ENCODE measurements at places on chromosomes 16 and 17.
A peak's percentile ranks its signal among the peaks of the same experiment; 100 is the strongest.

GRCh38 chr16:20673882-20674683 is 23.4 kb downstream of the ACSM1 start:
- DNase-seq = no peak

DNA sequence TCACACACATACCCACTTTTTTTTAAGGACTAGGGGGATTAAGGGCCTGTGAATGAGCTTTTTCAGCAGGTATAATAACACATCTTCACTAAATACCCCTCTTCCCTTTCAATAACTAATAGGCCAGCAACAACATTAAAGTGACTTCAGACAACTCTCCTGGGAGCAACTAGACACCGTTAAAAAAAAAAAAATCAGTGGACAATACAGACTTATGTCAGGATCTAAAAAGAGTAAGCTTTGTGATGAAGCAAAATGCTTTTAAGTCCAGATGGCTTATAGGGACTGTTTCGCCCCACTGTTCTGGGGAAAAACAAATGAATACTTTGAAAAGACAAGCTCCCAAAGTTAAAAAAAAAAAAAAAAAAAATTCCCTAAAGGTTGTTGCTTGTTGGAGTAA is 29.0 kb downstream of the SPAG9 start:
- DNase-seq = no peak

- no peak for DNase-seq
These were observed 249.7 kb upstream of the C16orf82 start for GRCh38 chr16:26816885-26817571.

- no peak for DNase-seq
These were observed 265.9 kb downstream of the WWOX start for GRCh38 chr16:78365366-78365765.

DNA sequence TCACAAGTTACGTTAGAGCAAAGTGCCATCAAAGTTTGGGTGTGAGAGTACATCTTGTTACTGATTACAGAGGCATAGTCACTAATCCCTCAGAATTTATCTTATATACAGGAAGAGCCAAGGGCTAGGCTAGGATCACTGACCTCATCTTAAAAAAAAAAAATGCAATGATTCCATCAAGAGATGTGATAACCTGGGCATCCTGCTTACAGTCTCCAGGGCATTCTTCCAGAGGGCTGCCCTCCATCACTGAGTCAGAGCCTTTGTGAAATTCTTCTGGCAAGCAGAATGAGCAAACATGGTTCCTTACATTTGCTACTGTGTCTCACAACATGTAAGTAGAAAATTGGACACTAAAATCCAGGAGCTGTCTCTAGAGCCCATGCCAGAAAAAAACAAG is 410.6 kb downstream of the ZFHX3 start:
- no peak for DNase-seq

DNA sequence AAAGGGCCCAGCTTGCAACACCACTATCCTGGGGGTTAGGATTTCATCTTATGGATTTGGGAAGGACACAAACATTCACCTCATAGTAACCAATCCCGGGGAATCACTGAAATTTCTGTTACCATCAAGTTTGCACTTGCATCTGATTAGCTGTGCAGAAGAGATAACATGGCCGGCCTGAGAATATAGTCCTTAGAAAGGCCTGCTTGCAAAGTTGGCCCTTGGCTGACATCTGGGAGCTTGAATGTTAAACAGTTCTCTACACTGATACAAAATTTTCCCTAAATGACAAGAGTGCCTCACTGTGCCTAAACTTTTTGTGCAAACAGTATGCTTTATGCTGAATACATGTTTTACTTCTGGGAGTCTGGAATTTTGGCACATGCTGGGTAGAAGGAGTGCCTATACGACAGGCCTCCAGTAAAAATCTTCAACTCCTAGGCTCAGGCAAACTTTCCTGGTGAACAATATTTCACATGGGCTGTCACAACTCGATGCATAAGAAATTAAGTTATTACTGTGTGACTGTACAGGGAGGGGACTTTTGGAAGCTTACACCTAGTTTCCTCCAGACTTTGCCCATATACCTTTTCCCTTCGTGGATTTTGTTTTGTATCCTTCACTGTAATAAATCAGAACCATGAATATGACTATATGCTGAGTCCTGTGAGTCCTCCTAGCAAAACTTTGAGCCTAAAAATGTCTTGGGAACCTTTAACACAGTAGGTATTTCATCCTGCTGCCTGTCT is 31.3 kb downstream of the TBC1D3B start:
- DNase-seq = no peak

- no peak for DNase-seq
These were observed 4.8 kb downstream of the GAA start for GRCh38 chr17:80106176-80106575.

GRCh38 chr17:69460963-69461922 is 46.7 kb downstream of the MAP2K6 start:
- DNase-seq = no peak

GRCh38 chr16:46757339-46758050 is 9.4 kb upstream of the MYLK3 start:
- DNase-seq = no peak

GRCh38 chr16:8611886-8612600 is 9.5 kb upstream of the METTL22 start:
- no peak for DNase-seq

- no peak for DNase-seq
These were observed 7.4 kb downstream of the ZDHHC7 start for GRCh38 chr16:85003725-85004586.

DNA sequence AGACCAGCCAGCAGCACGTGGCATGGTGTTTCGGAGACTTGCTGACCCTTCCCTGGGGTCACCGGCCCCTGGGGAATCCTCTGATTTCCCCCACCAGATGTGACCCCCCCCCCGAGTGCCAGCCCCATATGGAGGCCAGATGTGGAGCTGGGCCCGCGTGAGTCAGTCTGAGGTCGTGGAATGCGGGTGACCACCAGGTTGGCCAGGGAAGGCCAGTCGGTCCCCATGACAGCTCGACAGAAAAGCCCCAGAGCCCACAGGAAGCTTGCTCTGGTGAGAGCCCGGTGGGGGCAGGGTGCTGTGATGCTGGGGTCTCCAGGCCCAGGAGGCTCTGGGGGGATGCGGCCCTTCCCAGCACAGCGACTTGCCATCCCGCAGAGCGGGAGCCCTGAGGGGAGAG is 209.0 kb downstream of the NTN1 start:
- DNase-seq = no peak

DNA sequence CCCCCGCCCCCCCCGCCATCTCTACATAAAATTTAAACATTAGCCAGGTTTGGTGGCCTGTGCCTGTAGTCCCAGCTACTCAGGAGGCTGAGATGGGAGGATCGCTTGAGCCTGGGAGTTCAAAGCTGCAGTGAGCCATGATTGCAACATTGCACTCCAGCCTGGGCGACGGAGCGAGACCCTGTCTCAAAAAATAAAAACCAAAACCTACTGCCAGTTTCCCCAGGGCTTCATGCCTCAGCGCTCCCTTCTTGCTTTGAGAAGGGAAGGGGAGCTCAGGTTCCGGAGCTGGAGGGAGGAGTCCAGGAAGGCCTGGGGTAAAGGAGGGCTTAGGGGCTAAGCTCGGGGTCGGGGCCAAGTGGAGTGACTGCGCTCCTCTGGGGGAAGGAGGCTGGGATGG is 20.5 kb downstream of the PLCD3 start:
- DNase-seq = no peak

DNA sequence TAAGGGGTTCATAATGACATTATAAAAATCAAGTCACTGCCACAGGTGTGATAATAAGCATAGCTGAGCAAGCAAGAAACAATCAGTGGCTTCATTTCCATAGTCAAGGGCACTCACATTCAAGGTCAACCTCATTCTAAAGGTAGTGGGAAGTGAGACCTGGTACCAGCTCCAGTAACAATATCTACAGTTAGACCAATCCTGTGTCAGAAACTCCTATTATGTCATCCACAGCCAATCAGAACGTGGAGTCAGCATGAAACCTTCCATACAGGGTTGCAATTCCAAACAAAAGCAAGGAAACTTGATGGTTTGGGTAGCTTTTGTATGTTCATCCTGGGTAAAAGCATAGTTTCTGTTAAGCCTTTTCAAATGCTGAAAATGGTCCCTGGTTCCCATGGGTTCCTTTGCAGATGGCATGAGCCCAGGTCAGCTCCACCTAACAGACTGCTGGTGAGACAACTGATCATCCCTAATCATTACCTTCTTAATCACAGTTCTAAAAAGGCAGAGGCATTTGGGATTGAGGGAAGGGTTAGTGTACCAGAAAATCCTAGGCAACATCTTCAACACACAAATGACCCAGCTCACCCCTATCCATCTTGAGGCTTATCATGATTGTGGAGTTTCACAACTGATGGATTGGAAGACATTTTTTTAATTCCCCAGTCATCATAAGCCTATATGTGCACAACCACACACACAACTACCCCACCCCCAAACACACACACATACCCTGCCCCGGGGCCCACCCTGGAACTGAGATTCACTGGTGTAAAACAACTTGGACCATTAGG is 30.4 kb downstream of the TEX2 start:
- DNase-seq = no peak

- no peak for DNase-seq
These were observed 9.9 kb upstream of the TEX2 start for GRCh38 chr17:64273006-64273405.

DNA sequence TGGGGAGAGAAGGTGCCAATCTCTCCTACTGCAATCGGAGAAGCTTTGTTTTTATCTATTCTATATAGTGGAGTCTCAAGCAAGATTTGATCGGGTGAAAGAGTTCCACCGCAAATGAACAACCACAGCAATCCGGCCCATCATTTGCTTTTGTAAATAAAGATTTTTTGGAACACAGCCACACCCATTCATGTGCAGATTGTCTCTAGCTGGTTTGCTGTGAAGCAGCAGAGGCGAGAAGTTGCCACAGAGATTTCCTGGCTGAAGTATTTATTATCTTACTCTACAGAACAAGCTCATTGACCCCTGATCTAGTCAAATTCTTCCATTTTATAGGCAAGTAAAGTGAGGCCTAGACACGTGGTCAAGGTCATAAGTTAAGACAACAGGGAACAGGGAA is 195.5 kb upstream of the TNRC6C start:
- no peak for DNase-seq

DNA sequence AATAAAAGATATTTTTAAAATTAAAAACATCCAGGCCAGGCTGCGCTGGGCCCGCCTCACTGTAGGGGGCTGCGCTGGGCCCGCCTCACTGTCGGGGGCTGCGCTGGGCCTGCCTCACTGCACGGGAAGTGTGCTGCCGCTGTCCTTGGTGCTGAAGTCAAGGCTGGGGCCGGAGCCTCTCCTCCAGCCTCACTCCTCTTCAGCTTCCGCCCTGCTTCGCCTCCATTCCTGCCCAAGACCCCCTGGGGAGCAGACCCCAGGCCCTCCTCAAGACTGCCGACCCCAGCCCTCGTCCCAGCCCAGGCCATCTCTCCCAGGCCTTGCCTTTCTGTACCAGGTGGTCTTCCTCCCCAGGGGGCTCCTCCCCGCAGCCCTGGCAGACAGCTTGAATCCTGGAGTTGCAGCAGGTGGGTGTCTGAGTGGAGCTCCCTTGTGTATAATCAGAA is 26.2 kb downstream of the ENDOV start:
- DNase-seq = no peak

DNA sequence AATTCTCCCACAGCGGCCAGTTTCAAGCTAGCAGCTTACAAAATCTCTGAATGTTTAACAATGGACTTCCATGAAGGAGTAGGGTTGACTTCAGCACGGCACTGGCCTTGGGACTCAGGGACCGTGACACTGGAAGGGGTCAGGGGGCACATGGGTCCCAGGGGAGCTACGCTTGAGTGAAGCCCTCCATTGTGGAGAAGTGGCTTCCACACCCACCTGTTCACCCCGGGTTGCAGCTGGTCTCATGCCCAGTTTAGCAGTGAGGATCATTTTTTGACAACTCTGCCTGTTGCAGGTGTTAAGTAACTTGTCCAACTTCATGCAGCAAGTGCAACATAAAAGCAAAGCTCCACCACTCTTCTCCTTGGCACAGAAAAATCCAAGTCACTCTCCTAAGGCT is 510.2 kb downstream of the CDH13 start:
- DNase-seq = no peak

DNA sequence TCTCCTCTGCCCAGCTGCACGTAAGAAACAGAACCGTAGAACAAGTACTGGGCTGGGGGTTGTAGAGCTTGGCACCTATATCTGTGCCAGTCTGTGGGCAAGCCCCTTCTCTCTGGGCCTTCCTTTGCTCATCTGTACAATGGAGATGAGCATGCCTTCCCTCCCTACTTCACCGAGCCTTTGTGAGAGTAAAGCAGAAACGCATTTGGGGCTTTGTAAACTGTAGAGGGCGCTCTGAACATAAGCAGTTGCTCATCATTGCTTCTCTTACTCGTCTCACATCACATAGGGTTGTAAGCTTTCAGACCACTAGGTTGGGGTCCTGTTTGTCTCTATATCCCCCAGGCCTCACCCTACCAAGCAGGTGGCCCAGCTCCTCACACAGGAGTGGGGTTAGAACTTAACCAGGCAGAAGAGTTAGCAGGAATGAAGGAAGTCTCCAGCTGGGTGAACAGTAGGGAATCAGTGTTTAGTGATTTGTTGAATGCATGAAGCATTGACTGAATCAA is 15.1 kb downstream of the SAMD14 start:
- no peak for DNase-seq

DNA sequence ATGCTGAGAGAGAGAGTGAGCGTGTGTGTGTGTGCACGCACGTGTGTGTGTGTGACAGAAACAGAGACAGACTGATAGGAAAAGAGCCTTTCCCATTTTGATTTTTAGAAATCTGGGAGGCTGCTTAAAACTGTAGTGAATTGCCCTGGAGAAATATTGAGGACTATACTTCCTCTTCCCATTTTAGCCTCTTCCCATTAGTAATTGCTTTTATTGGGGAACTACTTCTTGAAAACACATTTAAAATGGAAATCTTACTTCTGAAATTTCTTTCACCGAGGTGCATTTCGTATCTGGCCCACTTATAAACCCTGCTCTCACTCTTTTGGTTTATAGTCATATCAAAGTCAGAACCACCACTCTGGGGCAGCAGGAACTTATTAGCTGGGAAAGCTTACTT is 47.1 kb downstream of the NUP93 start:
- DNase-seq = no peak

- no peak for DNase-seq
These were observed 27.9 kb upstream of the AXIN2 start for GRCh38 chr17:65589321-65589720.

GRCh38 chr17:75551266-75551665 is 25.8 kb downstream of the LLGL2 start:
- no peak for DNase-seq

DNA sequence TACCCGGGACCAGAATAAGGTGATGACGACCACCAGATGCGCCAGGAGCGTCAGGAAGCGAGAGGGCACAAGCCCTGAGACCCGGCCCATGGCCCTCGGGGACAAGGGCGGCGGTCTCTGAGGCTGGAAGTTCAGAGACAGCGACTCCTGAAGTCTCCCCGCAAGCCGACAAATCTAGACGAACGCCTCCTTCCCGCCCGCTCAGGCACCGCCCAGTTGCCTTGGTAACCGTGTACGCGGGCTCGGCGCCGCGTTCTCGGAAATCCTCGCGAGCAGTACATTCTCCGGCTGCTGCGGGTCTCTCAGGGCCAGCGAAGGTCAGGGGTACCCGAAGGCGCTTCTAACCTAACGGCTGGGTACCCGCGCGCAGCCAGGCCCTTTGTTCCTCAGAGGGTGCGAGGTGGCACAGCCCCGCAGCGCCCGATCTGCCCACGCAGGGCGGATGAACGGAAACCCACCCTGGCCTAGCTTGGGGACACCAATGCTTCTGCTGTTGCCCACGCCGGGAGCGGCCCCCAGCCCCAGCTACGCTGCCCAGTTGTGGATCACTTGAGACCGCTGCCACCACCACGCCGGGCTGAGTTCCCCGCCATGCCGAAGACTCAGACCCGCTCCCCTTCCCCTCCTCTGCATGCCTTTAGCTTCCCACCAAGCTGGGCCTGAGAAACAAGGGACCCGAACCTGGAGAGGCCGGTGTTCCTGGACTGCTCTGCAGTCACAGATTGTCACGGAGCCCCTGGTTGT is at the start of gene TMEM107:
Gene TMEM107, minus strand, starts transcription at position 184 of the 744 bp plus-strand sequence. Its CDS starts 94 bp downstream, at position 90.
- peak; percentile 10 for DNase-seq
